ENCODE measurements at places on chromosomes 3 and 15.

- DNase-seq, result no peak
These were observed 74.6 kb downstream of the REC114 start for GRCh38 chr15:73517566-73517965.

GRCh38 chr15:46297766-46298165 is 662.9 kb downstream of the SQOR start:
- DNase-seq, result no peak

GRCh38 chr3:24551626-24552025 is 57.0 kb upstream of the THRB start:
- DNase-seq, result no peak

DNA sequence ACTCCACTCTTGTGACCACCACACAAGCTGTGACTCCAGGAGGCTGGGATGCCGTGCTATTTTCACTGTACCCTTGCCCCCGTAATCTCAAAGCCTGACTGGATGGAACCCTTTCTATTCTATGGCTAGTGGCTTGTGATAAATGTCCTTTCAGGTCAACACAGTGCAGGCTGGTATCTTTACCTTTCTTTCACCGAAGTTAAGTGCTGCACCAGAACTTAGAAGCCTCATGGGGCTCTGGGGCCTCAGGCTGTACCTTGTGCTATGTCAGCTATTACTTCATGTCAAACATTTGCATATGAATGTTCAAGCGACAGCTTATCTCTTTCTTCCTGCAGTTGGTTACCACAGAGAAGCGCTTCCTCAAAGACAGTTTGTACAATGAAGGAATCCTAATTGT is 66.8 kb downstream of the RPL39L start:
- DNase-seq, result no peak

DNA sequence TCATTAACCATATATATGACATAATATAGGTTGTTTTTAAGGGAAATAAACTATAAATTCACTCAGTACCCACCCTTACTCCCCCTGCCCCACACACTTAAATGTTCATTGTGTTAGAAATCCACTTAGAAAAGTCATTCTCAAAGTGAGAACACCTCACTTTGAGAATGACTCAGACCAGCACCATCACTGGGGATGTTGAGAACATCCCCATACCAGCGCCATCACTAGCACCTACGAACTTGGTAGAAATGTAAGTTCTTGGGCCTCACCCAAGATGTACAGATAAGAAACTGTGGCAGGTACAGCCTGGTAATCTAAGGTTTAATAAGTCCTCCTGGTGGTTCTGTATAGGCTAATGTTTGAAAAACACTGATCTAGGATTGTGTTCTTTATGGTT is 362.6 kb downstream of the LPP start:
- no peak for DNase-seq

- DNase-seq, result no peak
These were observed 120.9 kb upstream of the P2RY1 start for GRCh38 chr3:152713989-152714388.

DNA sequence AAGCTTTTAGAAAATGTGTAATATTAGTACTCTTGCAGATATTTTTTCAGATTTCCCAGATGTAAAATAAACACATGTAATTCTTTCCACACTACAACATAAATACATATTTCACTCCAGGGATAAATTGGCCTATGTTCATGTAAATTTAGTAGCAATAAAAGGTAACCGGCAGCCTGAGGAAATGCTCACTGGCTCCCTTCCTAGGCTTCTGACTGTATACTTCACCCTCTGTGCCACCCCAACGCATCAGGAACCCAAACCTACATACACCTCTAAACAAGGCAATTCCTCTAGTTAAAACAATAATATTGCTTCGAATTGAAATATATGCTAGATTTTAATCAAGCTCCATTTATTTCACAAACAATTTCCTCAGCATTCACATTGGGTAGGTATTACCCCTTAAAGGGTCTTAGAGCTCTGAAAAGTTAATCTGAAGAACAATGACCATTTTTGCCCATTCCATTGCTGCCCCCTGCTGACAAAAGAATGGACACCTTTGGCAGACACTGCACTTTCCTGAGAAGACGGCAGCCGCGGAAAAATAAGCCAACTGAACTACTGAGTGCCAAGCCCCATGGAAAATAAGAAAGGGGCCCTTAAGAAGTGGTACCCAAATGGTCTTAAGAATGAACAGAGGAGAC is 212.5 kb downstream of the OSBPL10 start:
- DNase-seq, result peak; percentile 33

DNA sequence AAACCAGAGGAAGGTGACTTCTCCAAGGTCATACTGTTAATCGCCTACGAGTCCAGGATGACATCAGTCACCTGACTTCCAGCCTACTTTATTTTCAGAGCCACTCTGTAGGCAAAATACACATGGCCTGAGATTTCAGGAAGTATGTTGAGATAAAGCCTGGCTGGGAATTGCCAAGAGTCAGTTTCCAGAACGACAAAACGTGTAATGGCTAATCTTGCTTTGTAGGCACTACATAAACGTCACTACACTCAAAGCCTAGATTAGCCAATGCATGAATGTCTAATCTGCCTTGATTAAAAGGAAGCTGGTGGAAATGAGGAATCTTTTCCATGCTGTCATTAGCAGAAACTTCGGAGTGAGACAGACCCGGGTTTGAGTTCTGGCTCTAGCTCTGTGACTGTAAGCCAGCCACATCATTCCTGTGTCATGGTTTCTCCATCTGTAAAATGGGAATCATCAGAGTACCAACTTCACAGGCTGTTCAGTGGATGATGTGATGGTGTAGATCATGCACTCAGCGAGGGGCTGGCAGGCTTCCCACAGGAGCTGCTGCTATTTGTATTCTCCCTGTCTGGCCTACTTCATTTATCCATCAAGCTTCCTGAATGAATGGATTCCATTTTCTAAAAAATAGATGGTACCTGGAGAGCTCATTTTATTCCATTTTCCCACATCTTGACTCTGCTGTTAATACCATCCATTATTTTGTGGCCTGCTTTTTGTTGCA is 241.9 kb downstream of the XXYLT1 start:
- DNase-seq, result no peak

DNA sequence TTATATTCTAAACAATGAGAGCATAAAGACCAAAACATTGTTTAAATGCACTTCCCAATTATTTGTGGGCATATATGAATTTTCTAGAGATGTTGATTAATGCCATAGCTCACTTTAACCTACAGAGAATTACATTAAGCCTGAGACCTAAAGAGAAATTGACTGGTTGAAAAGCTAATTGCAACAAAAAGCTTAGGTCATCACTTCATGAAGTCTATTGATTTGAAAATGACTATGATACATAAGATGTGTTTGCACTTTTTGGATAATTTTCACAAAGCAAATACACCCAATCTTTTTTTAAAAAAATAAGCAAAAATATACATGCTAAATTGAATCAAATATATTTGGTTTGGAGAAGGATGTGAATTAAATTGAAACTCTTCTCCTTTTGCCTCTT is 532.8 kb upstream of the GOLIM4 start:
- no peak for DNase-seq

DNA sequence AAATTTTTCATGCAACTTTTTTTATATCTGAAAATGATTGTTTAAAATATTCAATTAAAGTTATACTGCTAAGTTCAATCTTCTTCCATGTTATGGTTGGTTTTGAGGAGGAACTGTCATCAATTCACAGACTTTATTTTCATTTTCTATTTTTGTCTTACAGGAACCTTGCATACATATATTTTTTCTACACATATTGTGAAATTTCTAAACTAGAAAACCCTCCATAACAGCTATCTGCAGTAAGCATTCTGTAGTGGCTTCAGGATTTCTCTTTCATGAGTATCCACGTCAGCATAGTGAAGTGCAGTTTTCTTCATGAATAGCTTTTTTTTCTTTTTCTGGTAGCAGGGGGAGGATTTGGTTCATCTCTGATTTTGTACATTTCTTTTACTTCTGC is 48.2 kb downstream of the ATR start:
- DNase-seq, result no peak

DNA sequence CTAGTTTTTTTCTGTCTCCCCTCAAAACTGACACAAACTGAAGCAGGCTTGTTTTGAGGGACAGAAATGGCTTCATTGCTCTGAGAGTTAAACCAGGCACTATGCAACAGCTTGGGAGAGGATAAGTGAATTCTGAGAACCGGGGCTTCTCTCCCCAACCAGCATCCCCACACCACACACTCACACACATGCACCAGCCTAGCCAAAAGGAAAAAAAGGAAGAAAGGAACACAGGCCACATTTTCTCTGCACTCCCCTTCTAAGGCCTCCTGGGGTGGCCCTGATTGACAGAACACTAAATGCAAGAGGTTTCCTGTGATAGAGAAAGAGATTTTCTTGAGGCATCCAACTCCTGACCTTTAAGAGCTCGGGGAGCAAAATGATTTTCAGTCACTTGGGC is 177.5 kb downstream of the TLE3 start:
- DNase-seq, result no peak

DNA sequence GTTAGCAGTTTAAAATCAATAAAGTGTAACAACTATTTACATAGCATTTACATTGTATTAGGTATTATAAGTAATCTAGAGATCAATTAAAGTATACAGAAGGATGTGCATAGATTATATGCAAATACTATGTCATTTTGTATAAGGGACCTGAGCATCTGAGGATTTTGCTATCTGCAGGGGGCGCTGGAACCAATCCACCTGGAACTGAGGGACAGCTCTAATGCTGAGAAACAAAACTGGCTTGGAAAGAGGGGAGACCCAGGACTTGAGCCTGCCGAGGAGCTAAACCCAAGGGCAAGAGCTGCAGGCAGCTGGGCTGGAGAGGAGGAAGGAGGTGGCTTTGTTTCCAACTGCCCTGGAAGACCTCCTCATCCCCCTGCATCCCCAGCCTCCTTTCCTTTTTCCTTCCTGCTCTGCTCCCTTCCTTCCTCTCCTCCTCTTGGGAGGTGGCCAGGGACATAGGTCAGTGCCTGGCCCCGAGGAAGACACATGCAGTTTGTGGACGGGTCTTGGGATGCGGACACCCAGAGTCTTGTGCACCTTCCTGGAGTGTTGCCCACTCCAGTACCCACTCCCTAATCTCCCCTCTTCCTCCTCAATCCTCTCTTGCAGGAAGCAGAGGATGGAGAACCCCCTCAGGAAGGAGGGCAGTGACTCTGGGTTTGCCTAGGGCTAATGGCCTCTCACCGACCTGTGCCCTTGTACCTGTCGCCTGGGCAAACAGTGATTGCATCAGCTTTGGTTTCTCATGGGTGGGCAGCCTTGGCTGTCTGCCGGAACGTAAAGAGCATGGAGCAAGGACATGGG is 825 bp upstream of the RTP3 start:
- DNase-seq, result no peak

DNA sequence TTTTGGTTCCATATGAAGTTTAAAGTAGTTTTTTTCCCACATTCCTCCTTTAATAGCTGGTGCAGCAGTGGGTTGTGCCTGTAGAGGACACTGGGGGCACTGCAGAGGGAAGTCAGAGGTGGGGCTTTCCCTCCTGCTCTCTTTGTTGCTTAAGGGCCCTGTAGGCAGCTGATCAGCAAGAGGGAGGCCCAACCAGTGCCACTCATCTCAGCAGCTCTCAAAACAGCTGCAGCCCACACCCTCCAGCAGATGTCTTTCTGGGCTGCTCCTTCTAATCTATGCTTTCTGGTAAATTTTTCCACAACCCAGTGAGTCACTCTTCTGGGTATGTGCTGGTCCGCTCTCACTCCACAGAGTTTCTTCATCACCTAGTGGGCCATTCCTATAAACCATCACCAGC is 263.8 kb downstream of the FEZF2 start:
- no peak for DNase-seq

GRCh38 chr3:73029321-73029796 is 32.1 kb upstream of the EBLN2 start:
- DNase-seq, result no peak

GRCh38 chr3:107128946-107129345 is 248.3 kb upstream of the CCDC54 start:
- no peak for DNase-seq

- DNase-seq, result peak; percentile 20
These were observed 47.2 kb downstream of the IGSF11 start for GRCh38 chr3:118987477-118987876.

DNA sequence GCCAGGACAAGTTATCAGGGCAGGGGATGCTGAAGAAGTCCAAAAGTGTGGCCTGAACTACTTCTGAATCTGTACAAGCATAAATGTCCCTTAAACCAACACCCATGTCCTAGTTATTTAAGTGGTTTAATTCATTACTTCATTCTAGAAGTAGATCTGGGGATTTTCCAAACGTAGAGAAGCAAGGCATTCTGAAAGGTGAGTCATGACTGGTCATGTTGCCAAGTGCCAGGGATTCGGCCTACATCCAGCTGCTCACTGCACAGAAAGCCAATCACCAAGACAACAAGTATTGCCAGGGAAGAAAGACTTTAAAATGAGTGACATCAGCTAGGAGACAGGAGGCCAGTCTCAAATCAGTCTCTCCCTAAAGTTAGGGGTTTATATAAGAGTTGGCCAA is 396.6 kb downstream of the GABRB3 start:
- DNase-seq, result no peak

GRCh38 chr3:29137601-29138000 is 143.3 kb upstream of the RBMS3 start:
- DNase-seq, result no peak

- no peak for DNase-seq
These were observed 51.7 kb downstream of the SPATA12 start for GRCh38 chr3:57112206-57112605.

DNA sequence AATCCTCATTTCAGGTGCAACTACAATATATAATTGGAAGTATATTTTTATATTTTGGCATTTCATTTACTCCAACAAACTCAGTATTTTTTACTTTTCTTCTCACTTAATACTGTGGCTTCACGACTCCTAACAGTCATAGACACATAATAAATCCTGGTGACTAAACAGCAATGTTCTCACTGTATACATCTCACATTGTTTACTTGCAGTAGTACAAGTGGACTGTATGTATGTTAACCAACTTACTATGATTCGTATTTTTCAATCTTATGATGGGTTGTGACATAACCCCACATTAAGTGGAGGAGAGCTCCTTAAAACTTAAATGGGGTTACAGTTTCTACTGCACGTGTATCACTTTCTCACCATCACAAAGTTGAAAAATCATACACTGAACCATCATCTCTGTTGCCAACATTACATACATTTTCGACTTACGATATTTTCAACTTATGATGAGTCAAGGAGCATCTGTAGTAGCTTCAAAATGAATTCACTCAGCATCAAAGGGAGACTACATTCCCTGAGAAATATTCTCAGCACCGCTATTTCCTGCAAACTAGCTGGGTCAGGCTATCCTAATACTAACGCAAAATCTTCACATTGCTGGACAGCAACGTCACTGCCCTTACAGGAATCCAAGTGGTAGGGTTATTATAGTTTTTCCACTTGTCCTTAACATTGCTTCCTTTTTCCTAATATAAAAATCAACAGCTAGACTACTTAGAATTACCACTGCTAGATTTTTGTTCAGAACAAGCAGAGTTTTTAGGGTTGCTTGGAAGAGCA is 7.3 kb downstream of the ADAM10 start:
- DNase-seq, result no peak

- DNase-seq, result no peak
These were observed 49.7 kb downstream of the KLHL25 start for GRCh38 chr15:85745023-85745422.

GRCh38 chr3:65351753-65352152 is 664.0 kb upstream of the ADAMTS9 start:
- DNase-seq, result no peak

GRCh38 chr3:171862993-171863521 is 19.9 kb downstream of the TMEM212 start:
- DNase-seq, result no peak

- no peak for DNase-seq
These were observed 131.3 kb downstream of the PLD1 start for GRCh38 chr3:171678971-171679492.
